ENCODE measurements at places on chromosomes 3 and 15.

GRCh38 chr3:12273045-12273695 is 15.7 kb upstream of the PPARG start:
- DNase-seq: no peak

- DNase-seq: peak; percentile 85
Observed at GRCh38 chr3:149366941-149367840, 10.3 kb downstream of the TM4SF1 start.

DNA sequence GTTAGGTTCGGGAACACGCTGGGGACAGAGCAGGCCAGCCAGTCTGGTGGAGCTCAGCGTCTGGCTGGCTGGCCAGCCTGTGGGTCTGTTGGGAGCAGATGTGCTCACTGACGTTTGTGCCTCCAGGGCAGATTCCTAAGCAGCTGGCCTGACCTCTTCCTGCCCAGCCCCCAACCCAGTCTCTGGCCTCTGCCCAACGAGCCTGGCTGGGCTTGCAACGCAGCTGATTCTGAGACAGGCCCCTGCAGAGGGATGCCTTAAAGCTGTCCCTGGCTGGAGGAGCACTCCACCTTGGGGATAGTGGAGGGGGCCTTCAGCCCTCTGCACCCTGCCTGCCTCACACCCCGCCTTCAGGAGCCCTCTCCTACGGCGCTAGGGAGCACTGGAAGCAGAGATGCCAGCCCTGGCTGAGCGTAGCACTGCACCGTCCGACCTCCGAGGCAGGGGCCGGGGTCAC is 46.0 kb downstream of the KLF13 start:
- no peak for DNase-seq

DNA sequence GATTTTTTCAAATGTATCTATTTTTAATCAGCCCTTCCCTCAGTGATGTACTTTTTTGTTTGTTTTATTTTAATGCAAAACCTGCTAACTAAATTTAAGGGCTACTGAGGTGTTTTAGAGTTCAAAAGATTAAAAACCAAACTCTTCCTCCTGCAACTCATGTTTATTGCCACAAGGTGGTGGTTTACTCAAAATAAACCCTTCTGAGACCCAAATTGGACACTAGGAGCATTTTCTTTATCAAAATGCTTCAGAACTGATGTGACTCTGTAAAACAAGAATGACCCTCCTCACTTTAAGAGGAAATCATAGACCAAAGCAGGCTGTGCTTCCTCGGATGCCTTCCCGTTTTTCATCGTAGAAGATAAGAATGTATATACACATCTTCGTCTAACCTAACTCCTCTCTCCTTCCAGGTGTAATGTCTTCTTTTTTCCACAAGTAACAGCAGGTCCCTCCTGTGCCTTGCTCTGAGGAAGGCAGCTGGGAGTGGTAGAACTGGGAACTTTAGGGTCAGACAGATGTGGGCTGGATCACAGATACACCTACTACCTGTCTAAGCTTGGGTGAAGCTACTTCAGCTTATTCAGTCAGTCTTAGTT is 2.9 kb upstream of the NME9 start:
- no peak for DNase-seq

DNA sequence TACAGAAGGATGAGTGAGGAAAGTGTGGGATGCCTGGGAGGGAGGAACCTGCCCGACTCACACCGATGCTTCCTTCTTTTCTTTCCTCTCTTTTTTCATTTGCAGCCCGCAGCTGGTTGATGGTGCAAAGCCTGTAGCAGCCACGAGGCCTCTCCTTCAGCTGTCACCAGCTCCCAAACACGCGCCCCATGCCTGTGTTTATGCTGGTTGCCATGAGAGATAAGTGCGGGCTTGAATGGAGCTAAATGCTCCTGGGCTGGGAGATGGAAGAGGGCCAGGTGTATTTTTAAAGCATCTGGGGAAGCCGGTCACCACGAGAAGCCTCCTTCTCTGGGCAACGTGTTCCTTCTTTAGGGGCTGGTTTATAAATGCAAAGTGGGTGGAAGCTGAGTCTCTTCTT is 9.3 kb downstream of the COLQ start:
- DNase-seq: no peak

GRCh38 chr3:197348014-197348413 is 49.6 kb upstream of the DLG1 start:
- DNase-seq: no peak

DNA sequence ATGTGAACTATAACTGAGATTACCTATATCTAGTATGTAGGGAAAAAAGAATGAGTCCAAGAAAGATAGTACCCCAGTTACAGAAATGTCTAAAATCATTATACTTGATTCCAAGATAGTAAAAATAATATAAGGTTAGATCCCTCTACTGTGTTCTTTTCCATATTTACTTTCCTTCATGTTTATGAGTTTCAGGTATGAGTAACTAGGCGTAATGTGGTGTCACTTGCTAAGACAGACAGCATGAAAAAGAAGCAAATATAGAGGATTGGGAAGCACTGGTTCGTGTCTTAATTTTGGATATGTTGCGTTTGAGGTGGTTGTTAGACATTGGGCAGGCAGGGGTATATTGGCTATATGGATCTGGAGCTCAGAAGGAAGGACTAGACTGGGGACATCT is 168.1 kb upstream of the PFN2 start:
- DNase-seq: no peak

GRCh38 chr3:57796261-57796660 is 40.2 kb downstream of the SLMAP start:
- peak; percentile 15 for DNase-seq

- DNase-seq: no peak
Observed at GRCh38 chr3:127044996-127045395, 62.1 kb downstream of the PLXNA1 start.

GRCh38 chr3:154664714-154665113 is 234.7 kb upstream of the GPR149 start:
- DNase-seq: no peak

DNA sequence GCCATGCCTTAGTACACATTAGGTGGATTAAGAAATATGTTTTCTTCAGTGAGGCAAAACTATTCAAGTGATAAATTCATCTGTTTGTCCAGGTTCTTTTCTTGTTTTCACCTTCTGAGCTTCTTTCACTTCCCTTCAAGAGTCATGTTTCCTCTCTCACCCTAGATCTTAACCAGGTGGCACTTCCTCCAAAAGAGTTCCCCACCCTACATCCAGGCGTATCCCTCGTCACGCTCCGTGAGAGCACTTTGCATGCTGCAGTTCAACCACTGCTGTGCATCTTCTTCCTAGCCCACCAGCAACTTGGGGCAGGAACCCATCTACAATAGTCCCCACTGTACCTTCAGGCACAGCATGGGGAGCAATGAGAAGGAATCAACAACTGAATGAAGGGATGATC is 28.9 kb downstream of the OSBPL10 start:
- no peak for DNase-seq

DNA sequence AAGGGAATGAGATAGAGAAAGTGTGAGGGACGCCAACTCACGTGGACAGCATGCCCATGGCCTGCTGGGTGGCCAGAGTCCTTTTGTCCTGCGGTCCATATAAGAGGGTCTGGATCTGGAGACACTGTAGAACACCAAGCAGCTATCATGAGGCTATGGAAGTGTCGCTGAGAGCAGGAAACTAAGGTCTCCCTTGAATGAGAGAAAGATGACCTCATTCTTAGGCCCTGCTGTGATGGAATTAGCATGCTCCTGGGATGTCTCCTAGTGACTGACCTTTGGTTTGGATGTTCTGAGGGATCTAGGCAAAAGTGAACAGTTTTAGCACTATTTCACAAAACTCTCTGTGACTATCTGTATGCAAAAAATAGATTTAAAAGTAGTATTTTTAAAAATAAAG is 34.4 kb downstream of the SYNM start:
- no peak for DNase-seq

- DNase-seq: no peak
Observed at GRCh38 chr3:69876073-69876472, 123.5 kb upstream of the SAMMSON start.

DNA sequence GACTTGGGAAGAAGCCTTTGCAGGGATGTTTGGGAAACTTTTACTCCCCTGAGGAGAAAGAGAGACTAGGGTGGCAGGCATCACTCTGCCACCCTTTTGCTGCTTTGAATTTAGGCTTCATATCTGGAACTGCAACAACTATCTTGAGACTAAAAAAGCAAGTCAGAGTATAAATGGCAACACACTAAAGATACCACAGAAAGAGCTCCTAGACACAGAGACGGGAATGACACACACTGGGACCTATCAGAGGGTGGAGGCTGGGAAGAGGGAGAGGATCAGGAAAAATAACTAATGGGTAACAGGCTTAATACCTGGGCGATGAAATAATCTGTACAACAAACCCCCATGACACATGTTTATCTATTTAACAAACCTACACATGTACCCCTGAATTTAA is 237.8 kb downstream of the FGF12 start:
- no peak for DNase-seq

DNA sequence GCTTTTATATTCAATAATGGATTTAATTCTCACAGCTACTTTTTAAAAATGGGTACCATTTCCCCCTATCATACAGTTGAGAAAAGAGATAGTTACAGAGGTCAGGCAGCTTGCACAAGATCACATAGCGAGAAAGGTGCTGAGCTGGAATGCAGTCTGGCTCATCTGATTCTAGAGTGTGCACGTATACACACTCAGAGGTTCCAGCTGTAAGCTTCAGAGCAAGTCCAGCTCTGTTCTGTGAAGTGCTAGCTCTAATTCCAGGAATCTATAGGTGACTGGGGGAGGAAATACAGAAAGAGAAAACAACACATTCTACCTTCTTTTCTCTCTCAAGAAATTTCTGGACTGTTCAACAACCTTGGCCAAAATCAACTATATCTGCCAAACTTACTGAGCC is 318.7 kb downstream of the FOXP1 start:
- no peak for DNase-seq

Measured in SW 1271 (cell line).